ENCODE measurements at places on chromosomes 5 and 9.
A peak's percentile ranks its signal among the peaks of the same experiment; 100 is the strongest.

GRCh38 chr9:34701023-34701768, 8.7 kb downstream of the CCL21 start:
- DNase-seq, result peak; percentile 91

GRCh38 chr9:105921057-105921726, 226.9 kb downstream of the TMEM38B start:
- DNase-seq, result no peak

DNA sequence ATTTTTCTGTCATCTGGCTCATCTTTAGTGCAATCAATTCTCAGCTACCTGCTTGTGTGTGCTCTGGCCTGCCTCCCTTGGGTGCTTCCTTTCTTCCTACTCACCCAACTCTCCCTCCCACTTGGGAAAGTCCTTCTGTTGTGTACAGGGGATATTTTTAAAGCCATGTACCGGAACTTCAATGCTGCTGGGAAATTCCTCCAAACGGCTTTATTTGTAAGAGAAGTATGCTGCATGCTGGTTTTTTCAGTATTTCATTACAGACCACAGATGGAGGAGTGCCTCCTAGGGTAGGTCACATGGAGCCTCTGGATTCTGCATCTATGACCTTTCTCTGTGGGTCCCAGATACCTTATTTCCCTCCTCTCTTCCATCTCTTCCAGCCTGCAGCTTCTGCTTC, 5.4 kb upstream of the HMHB1 start:
- DNase-seq, result no peak

DNA sequence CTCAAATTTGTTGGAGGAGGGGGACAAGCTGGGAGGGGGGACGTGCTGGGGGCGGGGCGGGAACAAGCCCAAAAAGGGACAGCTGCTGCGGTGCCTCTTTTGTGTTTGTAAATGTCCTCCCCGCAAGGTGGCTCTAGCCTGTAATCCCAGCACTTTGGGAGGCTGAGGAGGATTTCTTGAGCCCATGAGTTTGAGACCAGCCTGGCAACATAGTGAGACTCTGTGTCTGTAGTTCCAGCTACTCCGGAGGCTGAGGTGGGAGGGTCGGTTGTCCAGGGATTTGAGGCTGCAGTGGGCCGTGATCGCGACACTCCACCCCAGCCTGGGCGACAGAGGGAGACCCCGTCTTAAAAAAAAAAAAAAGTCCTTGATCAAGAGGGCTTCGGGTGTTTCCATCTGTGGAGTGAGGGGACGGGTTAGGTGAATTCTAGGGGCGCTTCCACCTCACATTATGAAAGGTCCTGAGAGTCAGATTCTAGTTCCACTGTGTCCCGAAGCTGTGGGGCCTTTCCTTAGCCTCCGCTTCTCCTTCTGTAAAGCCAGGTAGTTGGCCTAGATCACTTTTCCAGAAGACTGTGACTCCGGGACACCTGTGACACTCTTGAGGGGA, 779 bp upstream of the CTNNA1 start:
- DNase-seq, result peak; percentile 36

GRCh38 chr9:87694236-87694755, 31.6 kb upstream of the CTSL start:
- no peak for DNase-seq

DNA sequence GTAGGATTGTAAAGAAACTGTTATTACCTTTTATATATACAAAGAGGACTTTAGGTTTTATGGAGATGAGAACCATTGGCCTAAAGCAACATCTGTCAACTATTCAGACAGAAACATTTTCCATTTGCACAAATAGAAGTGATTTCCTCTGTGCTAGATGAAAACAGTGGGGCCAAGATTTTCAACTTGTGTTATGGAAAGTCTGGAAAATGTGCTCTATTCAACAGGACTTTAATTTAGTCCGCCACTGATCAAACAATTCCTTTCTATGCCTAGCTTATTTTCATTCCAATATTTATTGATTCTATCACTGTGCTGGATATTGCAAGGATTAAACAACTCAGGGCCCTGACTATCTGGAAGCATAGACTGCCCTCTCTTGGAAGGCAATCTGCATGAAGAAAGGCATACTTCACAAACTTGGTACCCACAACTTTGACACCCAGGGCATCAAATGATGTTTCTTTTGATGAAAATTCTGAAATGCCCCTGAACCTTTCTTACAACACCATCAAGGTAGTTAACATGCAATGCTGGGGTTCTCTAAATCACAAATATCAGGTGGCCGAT, 126.6 kb upstream of the HMHB1 start:
- no peak for DNase-seq

DNA sequence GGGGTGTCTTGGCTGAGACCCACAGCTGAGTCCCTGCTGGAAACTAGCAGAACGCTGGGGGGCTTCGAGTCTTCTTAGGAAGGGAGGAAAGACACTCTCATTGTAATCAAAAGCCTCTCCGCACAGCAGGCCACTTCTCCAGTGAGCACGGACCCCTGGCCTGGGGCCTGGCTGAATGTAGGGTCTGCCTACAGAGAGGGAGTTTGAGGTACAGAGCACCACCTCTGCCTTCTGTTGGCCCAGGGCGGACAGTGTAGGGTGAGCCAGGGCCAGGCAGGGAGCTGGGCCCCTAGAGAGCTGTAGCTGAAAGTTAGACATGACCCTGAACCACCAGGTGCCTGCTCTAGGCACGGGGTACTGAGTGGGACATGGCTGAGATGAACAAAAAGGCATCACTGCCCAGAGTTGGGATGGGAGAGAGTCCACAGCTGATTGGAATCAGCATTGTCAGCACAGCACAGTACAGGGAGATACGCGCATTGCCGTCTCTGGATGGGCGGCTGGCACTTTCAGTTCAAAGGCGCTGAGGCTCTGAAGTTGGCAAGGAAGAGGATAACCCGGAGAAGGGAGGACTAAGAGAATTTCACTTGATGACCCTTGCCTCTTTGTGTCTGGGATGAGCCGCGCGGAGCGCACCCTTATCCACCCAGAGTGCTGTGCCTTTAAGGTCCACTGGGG, 363 bp upstream of the SLC25A48 start:
- no peak for DNase-seq

- no peak for DNase-seq
Observed at GRCh38 chr5:31767335-31768031, 128.6 kb downstream of the PDZD2 start.

GRCh38 chr9:130699047-130699446, 5.5 kb downstream of the EXOSC2 start:
- no peak for DNase-seq

DNA sequence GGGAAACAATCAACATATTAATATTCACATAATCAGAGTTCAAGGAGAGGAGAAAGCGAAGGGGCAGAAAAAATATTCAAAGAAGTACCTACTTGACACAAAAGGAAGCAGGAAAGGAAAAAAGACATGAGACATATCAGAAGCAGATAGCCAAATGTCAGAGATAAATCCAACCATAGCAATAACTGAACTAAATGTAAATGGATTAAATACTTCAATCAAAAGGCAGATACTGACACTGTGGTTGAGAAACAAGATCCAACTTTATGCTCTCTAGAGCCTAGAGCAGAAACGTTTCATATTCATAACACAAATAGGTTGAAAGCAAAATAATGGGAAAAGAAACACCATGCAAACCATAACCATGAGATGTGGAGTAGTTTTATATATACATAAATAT, 9.0 kb downstream of the MRPS2 start:
- no peak for DNase-seq

- DNase-seq, result no peak
Observed at GRCh38 chr9:125066839-125067619, 76.3 kb downstream of the SCAI start.

DNA sequence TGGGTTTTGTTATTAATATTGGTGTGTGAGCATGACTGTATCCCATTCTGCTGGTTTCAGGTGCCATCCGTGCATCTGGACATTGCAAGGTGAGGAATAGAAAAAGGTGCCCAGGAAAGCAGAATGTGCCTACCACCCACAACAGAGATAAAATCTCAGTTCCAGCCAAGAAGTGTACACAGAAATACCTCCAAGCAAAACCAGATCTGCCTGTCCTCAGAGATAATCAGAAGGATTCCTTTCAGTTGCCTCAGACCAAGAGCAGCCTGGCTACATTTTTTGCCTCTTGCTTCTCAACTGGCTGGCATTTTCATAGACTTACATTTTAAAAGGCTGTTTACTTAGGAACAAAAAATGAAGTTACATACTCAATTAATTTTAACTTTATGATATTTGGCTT, 12.1 kb upstream of the ABLIM3 start:
- DNase-seq, result no peak

DNA sequence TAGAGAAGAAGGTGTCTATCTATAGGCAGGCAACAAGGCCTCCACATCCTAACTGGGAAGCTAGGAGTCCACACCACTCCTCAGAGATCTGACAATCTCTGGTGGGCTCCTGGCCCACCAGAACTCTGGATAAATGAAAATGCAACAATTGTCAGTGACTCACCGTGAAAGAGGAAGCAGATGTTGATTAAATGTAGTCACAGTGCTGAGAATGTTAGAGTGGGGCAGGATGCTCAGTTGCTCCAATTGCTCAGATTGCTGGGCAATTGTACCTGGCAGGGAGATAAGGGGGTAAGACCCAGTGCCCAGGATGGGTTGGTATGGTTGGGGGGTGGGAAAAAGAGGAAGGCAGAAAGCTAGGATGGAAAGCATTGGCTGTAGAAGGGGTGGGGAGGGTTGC, 4.3 kb downstream of the CCL19 start:
- DNase-seq, result no peak

DNA sequence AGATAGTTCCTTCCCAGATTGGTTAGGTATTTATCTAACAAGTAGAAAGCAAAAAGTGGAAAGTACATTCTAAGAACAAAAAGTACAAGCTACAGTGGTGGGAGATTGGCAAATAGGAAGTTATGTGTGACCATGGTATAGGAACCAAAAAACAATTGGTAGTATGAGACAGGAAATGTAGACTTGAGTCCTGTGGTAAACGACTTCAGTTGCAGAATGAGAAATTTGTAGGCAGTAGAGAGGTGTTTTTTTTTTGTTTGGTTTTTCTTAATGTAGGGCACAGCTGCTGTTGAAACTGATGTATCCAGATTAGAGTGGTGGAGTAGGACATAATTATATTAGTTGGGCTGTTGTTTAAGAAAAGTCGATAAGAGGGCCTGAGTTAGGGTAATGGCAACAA, 72.0 kb downstream of the CCNH start:
- DNase-seq, result no peak

DNA sequence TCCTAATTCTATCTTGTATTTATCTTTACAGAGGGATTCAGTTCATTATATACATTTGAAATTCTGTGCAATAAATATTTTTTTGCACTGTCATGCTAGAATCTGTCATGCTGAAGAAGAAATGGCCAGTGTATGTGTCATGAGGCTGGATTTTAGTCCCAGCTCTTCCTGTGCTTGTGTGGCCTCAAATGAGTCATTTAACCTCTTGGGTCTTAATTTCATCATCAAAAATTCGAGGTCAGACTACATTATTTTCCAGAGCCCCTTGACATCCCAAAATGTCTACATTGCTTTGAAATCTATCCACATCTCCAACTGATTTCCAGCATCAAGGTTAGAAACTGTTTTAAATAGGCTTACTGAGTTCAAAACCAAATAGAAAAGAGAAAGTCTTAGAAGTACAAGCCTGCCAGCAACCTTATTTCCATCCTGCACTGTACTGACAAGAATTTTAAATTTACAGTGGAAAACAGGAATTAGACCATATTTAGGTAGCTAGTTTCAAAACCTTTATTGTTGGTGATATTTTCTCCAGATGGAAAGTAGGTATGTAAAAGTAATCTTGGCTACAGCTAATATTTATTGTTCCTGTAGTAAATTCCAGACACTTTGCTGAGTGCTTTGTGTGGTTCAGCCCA, 96.7 kb upstream of the MAMDC2 start:
- DNase-seq, result no peak

DNA sequence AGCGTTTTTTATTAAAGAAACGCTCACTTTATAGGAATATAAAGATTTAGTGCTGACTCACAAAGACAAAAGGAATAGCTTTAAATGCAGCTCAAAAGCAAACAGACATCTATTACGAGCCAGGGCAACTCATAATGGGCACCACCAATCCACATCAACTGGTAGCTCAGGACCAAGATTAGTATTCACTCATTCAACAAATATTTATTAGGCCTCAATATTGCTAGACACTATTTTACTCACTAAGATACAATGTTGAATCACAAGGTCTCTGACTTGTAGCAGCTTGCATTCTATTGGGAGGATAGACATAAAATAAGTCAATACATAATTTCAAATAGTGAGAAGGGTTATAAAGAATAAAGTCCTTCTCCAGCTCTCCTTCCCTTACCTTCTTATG, 8.0 kb upstream of the MAN2A1 start:
- no peak for DNase-seq

GRCh38 chr9:9499546-9499945, 1113.3 kb downstream of the PTPRD start:
- DNase-seq, result no peak

DNA sequence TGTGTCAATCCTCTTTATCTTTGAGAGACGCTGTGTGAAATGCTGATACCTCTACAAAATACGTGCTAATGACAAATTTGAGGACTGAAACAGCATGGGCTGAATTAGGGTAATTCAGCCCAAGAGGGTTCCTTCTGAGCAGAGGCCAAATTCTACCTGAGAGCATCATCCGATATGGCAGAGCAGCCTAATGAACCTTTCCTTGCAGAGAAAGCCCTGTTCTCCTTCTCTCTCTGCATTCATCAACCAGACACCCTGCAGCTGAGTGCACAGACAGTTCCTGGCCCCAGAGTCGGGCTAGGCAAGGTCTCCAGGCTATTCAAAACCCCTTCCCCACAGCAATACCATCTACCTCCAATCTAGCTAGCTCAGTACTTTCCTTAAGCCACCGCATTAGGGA, 77.9 kb downstream of the TRIM32 start:
- no peak for DNase-seq

- no peak for DNase-seq
Observed at GRCh38 chr5:127433526-127433925, 83.9 kb upstream of the PRRC1 start.

- no peak for DNase-seq
Observed at GRCh38 chr5:171029401-171029800, 167.6 kb downstream of the RANBP17 start.

DNA sequence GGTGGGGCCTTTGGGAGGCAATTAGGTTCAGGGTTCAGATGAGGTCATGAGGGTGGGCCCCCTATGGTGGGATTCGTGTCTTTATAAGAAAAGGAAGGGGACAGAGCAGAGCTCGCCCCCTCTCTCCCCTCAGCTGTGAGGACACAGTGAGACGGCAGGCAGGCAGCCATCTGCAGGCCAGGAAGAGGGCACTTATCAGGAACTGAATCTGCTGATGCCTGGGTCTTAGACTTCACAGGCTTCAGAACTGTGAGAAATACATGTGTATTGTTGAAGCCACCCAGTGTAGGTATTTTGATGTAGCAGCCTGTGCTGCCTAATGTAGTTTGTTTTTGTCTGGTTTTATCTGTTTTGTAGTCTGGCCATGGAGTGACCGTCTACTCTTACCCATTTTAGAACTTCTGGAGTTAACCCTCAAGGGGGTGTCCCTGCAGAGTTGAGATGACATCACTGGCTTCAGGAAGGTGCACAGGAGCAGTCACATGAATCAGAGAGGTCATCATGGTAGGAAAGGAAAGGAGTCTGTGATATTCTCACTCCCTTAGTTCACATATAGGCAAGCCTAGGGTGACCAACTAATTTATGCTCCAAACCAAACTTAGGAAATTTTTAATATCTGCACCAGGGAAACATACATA, 71.0 kb downstream of the LRRC70 start:
- no peak for DNase-seq

- DNase-seq, result no peak
Observed at GRCh38 chr5:19719109-19719508, 268.9 kb downstream of the CDH18 start.

- DNase-seq, result no peak
Observed at GRCh38 chr9:109335929-109336328, 15.1 kb upstream of the EPB41L4B start.

All from WTC11 (cell line).